ENCODE measurements at places on chromosomes 12 and 14. TPM values are rescaled to one million over a fixed set of nuclear protein-coding genes. Genes with fewer than 3 reads are reported as not detected.

Gene CSRP2
- total RNA-seq = 19.0 TPM

Gene DHH
- 0.07 TPM for total RNA-seq

Gene CFAP251
- total RNA-seq = 7.9 TPM

Gene OR4E2
- not detected for total RNA-seq

Gene CIROP
- not detected for total RNA-seq

Gene SPRING1
- 26.4 TPM for total RNA-seq

Gene KRT5
- total RNA-seq = 0.52 TPM

Gene SLC10A1
- total RNA-seq = not detected

Gene TTC6
- total RNA-seq = not detected

Gene CCDC38
- total RNA-seq = not detected

Gene GUCY2C
- not detected for total RNA-seq

Gene SLC17A8
- total RNA-seq = not detected

Gene ATP2A2
- total RNA-seq = 249 TPM

Gene FAM90A1
- total RNA-seq = 0.13 TPM

Gene RPGRIP1
- total RNA-seq = not detected

Gene LGR5
- 2.2 TPM for total RNA-seq

Gene GPR84
- total RNA-seq = 0.07 TPM

Gene TAS2R7
- total RNA-seq = not detected

Gene BCAT1
- total RNA-seq = 186 TPM

Gene TAS2R20
- total RNA-seq = 3.8 TPM

Gene VAMP1
- 20.4 TPM for total RNA-seq

Gene KCNK13
- total RNA-seq = 0.07 TPM

Gene GLIPR1L1
- not detected for total RNA-seq

Gene EML1
- 93.1 TPM for total RNA-seq
